Memory B cell (primary cell): ENCODE measurements at places on chromosomes 1 and 21.

GRCh38 chr1:17438318-17439249, 893 bp downstream of the RCC2 start:
- peaks cover 29% of the 10 kb centered on the region for H3K4me1 ChIP-seq
- peak overlapping the region; percentile 96 for H3K4me3 ChIP-seq
- peak; percentile 67 for DNase-seq

GRCh38 chr1:108708691-108709660, 3.7 kb upstream of the FNDC7 start:
- no peak for DNase-seq
- H3K4me3 ChIP-seq = no peak overlapping the region
- no peaks in the 10 kb centered on the region for H3K4me1 ChIP-seq

- peaks cover 10% of the 10 kb centered on the region for H3K36me3 ChIP-seq
- peak overlapping the region; percentile 92 for H3K4me3 ChIP-seq
- DNase-seq = no peak
- H3K27me3 ChIP-seq = peaks cover 4% of the 10 kb centered on the region
- H3K27ac ChIP-seq = peak overlapping the region; percentile 81
Measured at GRCh38 chr1:7771823-7772299, 765 bp downstream of the VAMP3 start.

DNA sequence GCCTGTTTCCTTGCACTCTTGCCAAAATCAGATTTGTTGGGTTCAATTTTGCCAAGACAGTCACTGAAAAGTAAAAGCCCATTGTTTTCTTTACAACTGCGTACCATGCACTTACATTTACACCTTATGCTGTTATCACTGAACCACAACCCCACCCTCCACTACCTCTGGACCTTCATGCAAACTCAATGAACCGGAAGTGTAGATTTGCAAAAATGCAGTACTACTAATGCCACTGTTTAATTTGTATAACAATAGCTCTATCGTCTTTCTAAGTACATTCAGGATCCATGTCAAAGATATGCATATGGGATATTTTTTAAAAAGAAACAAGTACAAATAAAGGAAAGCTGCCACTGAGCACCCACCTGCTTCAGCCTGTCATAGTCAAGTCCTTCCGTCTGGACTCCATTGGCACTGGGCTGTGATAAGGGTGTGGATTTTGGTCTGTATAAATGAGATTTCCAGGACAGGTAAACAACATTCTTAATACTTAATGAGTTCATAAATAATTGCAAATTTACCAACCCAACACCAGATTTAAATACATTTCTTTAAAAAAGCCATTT, 72.9 kb upstream of the LBR start:
- H3K4me3 ChIP-seq = no peak overlapping the region
- no peak overlapping the region for H3K27ac ChIP-seq
- peaks cover 7% of the 10 kb centered on the region for H3K27me3 ChIP-seq
- no peak for DNase-seq
- no peaks in the 10 kb centered on the region for H3K36me3 ChIP-seq

DNA sequence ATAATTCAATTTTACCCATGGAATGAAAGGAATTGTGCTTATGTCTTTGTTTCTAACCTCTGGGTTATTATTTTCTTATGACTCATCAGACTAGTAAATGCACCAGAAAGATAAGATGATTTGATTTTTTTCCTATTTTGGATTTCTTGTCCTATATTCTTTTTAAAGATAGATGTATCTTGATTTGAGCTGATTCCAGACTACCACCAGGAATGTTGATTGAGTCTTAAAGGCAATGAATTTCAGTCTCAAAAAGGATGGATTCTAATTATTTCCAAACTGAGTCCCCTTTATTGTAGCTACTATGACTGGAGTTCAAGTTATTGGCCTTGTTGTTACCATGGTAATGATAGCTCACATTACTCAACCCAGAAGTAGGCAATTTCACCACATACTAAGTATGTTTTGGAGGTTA, 95.8 kb upstream of the RGS4 start:
- H3K36me3 ChIP-seq = no peaks in the 10 kb centered on the region
- H3K27me3 ChIP-seq = peaks cover 5% of the 10 kb centered on the region
- DNase-seq = no peak
- no peaks in the 10 kb centered on the region for H3K4me1 ChIP-seq
- no peak overlapping the region for H3K4me3 ChIP-seq

GRCh38 chr1:30962609-30963508, 54.3 kb upstream of the SDC3 start:
- H3K4me1 ChIP-seq = peaks cover 5% of the 10 kb centered on the region
- peaks cover 46% of the 10 kb centered on the region for H3K36me3 ChIP-seq
- H3K4me3 ChIP-seq = no peak overlapping the region
- H3K27me3 ChIP-seq = no peaks in the 10 kb centered on the region
- H3K27ac ChIP-seq = peak overlapping the region; percentile 73
- DNase-seq = no peak

GRCh38 chr21:46397211-46397905, 61.3 kb upstream of the DIP2A start:
- H3K27me3 ChIP-seq = no peaks in the 10 kb centered on the region
- no peak overlapping the region for H3K4me3 ChIP-seq
- H3K36me3 ChIP-seq = peaks cover 33% of the 10 kb centered on the region
- H3K4me1 ChIP-seq = no peaks in the 10 kb centered on the region
- no peak for DNase-seq

DNA sequence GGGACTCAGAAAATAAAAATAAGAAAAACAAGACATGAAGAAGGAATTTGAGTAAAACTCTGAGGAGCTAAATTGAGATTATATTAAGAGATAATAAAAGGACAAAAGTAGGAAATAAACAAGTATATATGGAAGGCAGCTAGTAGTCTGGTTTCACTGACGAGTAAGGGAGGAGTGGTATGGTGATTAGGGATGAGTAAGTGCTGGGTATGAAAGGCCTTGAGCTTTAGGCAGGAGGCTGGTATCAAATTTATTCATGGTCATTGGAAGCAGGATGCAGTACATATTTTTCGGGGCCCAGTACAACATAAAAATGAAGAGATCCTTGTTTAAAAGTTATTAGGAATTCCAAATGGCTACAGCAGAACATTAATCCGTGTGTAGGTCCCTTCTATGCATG, 789.7 kb upstream of the PRMT6 start:
- no peak overlapping the region for H3K4me3 ChIP-seq
- peaks cover 4% of the 10 kb centered on the region for H3K4me1 ChIP-seq
- H3K27ac ChIP-seq = no peak overlapping the region

- H3K27me3 ChIP-seq = peaks cover 10% of the 10 kb centered on the region
- no peak for DNase-seq
- no peak overlapping the region for H3K27ac ChIP-seq
- H3K4me3 ChIP-seq = no peak overlapping the region
- H3K36me3 ChIP-seq = no peaks in the 10 kb centered on the region
Measured at GRCh38 chr1:61210435-61211154, 128.2 kb downstream of the NFIA start.

DNA sequence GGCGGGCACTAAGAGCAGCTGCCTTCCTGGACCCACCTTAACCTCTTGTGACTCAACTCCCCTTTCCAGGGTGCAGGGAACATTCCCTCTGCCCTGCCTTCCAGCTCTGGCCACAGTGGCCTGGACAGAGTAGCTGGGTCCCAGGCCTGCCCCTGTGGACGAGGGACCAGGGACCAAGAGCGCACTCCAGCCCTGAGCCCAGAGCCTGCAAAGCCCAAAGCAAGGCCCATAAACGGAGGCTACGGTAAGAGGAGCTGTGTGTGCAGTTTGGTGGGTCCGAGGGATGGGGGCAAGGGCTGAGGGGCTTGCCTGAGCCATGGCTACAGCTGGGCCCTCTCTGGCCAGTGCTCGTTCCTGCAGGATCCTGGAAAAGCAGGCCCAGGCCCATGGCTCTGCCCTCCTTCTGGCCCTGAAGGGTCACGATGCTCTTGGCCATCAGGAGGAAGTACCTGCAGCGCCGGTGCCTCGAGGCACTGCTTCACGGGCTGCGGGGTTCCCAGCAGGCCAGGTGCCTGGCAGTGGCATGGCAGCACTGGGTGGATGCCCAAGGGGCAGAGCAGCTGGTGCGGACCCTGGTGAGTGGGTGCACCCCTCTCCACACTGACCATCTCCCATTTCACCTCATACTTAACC, 17.8 kb downstream of the MTHFR start:
- peaks cover 9% of the 10 kb centered on the region for H3K36me3 ChIP-seq
- H3K27me3 ChIP-seq = no peaks in the 10 kb centered on the region
- no peak for DNase-seq
- peaks cover 10% of the 10 kb centered on the region for H3K4me1 ChIP-seq
- H3K27ac ChIP-seq = no peak overlapping the region

DNA sequence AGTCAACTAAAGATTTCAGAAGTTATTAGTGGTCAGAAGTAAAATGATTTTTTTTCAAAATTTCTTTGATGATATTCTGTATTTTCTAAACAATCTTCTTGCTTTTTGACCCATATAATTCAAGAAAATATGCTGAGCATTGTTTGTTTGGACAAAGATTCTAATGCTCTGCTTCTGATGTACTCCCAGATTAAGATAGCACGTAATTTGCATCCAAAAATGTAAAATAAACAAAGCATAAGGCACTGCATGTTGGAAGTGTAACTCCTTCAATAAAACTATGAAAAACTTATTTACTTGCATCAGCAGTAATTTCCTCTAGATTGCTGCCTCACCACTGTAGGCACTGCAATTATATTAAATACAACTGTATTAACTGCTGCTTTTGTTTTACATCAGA, 1054.1 kb downstream of the TTLL7 start:
- no peak overlapping the region for H3K4me3 ChIP-seq
- H3K27ac ChIP-seq = no peak overlapping the region
- H3K4me1 ChIP-seq = no peaks in the 10 kb centered on the region
- no peak for DNase-seq

DNA sequence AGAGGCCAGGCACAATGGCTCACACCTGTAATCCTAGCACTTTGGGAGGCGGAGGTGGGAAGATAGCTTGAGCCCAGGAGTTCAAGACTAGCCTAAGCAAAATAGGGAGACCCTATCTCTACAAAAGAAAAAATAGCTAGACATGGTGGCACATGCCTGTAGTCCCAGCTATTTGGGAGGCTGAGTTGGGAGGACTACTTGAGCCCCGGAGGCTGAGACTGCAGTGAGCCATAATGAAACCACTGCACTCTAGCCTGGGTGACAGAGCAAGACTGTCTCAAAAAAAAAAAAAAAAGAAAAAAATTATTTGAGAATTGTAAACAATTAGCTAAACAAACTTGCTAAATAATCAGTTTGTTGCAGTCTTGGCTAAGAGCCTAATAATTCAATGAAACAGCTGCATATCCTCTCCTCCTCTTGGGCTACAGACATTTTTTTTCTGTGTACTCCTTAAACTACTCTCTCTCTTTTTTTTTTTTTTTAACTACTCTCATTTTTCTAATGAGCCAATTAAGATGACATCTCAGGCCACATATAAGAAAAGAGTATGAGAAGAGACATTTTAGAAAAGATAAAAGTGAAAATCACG, 10.5 kb upstream of the DNAJB4 start:
- no peaks in the 10 kb centered on the region for H3K27me3 ChIP-seq
- H3K27ac ChIP-seq = no peak overlapping the region
- H3K36me3 ChIP-seq = peaks cover 7% of the 10 kb centered on the region
- no peak for DNase-seq
- H3K4me3 ChIP-seq = no peak overlapping the region

GRCh38 chr1:150966011-150966410, 8.6 kb downstream of the CERS2 start:
- no peak overlapping the region for H3K27ac ChIP-seq
- H3K4me3 ChIP-seq = no peak overlapping the region
- peaks cover 45% of the 10 kb centered on the region for H3K36me3 ChIP-seq
- DNase-seq = no peak
- no peaks in the 10 kb centered on the region for H3K27me3 ChIP-seq

DNA sequence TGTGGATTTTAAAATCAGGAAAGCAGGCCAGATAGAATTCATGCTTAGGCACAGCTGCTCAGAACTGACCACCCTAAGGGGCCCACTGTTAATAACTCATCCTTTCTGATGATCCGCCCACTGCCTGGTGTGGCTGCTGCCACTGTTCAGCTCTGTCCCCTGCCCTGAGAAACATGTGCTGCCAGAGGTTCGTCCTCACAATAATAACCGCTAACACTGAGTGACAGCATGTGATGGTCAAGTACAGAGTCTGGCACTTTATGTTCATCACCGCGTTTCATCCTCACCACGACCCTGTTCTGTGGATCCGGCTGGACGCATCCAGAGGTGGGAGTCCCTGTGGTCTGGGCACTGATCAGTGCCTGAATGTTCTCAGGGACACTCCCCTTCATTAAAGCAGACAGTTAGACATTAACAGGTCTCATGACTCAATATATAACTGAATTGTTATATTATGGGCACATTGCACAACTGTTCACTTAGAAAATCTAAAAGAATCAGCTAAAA, 108.6 kb downstream of the SIM2 start:
- H3K36me3 ChIP-seq = peaks cover 20% of the 10 kb centered on the region
- H3K4me1 ChIP-seq = no peaks in the 10 kb centered on the region
- H3K27me3 ChIP-seq = no peaks in the 10 kb centered on the region

- no peaks in the 10 kb centered on the region for H3K36me3 ChIP-seq
- no peaks in the 10 kb centered on the region for H3K4me1 ChIP-seq
- no peak overlapping the region for H3K27ac ChIP-seq
- no peak for DNase-seq
Measured at GRCh38 chr1:178086294-178086693, 7.6 kb upstream of the RASAL2 start.

- DNase-seq = no peak
- no peaks in the 10 kb centered on the region for H3K36me3 ChIP-seq
Measured at GRCh38 chr1:68217060-68217554, 15.2 kb downstream of the WLS start.

- no peak for DNase-seq
- no peak overlapping the region for H3K27ac ChIP-seq
- peaks cover 8% of the 10 kb centered on the region for H3K4me1 ChIP-seq
- H3K4me3 ChIP-seq = no peak overlapping the region
Measured at GRCh38 chr21:36710729-36711048, 11.8 kb downstream of the SIM2 start.

- H3K4me1 ChIP-seq = peaks cover 2% of the 10 kb centered on the region
- H3K27ac ChIP-seq = no peak overlapping the region
- no peak overlapping the region for H3K4me3 ChIP-seq
- H3K27me3 ChIP-seq = peaks cover 6% of the 10 kb centered on the region
- peaks cover under 1% of the 10 kb centered on the region for H3K36me3 ChIP-seq
Measured at GRCh38 chr21:45249626-45250025, 38.1 kb downstream of the POFUT2 start.

DNA sequence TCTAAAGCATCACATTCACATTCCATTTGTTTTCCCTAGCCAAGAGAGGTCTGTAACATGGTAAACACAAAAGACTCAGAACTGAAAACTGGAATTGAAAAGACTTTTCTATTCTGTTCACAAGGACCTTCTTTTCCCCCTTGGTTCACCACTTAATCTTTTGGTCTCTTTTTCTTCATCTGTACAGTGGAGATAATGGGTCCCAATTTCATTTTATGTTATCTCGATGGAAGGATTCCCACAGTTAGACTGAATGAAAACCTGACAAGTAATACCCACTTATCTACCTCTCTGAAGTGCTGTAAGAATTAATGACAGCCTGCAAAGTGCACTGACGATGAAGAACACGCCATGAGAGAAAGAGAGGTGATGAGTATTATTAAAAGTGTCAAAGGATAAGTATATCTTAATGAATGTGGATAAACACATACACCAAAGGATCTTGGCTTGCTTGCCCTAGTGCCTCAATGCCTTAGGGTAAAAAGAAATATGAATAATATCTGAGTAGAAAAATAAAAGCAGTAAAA, 71.5 kb downstream of the CYYR1 start:
- H3K27ac ChIP-seq = no peak overlapping the region
- no peak overlapping the region for H3K4me3 ChIP-seq
- no peaks in the 10 kb centered on the region for H3K4me1 ChIP-seq
- H3K27me3 ChIP-seq = no peaks in the 10 kb centered on the region
